ENCODE measurements at places on chromosomes 2 and 18.

- DNase-seq: no peak
These were observed 37.0 kb upstream of the CTDP1 start for GRCh38 chr18:79642626-79643025.

- no peak for DNase-seq
These were observed 197.5 kb downstream of the FAM210A start for GRCh38 chr18:13528739-13529392.

DNA sequence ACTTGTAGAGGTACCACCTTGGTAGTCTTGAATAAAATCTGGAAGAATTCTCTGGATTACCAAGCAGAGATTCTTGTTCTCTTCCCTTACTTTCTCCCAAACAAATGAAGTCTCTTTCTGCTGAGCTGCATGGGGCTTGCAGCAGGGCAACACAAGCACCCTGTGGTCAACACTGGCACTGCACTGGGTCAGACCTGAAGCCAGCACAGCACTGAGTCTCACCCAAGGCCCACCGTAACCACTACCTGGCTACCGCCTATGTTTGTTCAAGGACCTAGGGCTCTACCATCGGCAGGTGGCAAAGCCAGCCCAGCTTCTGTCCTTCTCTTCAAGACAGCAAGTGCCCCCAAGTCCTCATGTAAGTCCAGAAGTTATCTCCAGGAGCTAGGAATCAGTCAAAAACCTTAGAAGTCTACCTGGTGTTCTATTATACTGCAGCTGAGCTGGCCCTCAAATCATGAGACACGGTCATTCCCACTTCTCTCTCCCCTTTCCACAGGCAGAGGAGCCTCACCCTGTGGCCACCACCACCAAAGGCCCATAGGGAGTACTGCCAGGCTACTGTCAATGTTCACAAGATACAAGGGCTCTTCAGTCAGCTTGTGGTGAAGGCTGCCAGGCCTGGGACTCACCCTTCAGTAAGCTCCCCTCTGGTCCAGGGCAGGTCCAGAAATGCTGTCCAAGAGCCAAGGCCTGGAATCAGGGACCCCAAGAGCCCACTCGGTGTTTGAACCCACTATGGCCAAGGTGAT is 18.4 kb downstream of the VPS54 start:
- DNase-seq: no peak

DNA sequence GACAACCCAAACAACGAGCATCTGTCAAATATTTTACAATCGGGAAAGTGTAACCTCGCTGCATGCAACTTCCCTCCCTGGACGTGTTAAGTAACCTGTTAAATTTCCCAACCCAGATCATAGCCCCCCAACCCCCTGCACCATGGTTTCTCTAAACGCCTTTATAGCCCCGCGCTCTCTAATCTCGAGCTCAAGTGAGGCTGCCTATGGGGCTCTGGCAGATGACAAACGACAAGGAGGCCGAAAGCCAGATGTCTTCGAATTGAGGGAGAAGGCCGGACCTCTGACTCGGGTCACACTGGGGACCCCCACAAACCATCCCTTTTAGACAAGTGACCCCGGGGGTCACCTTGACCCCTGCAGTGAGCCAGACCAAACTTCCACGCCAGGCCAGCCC is 526 bp downstream of the COX7A2L start:
- no peak for DNase-seq

GRCh38 chr2:233816771-233817170 is 37.6 kb downstream of the HJURP start:
- DNase-seq: no peak

- DNase-seq: no peak
These were observed 828.2 kb downstream of the RNF144A start for GRCh38 chr2:7745369-7745768.

DNA sequence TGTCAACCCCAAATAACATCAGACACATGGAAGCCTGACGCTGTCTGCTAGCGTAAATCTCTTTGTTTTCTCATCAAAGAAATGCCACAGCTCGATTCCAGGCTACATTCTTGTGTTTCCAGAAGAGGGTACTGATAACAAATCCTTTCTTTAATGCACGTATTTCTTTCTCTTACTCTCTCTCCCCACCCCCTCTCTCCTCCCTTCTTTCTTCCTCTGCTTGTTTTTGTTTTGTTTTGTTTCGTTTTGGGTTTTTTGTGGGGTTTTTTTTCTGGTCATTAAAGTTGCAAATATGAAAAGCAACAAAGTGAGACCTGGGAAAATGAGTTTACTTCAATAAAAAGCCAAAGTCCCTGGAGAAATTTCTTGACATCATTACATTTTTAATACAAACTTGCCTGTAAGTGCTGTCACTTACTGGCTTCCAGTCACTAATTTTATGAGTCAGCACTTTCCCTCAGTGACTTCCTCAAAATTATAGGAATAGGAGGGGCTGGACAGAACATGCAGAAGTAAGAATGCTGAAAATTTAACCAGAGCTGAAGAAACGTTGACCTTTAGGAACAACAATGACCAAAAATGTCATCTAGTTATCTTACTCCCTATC is 106.7 kb upstream of the NABP1 start:
- no peak for DNase-seq

DNA sequence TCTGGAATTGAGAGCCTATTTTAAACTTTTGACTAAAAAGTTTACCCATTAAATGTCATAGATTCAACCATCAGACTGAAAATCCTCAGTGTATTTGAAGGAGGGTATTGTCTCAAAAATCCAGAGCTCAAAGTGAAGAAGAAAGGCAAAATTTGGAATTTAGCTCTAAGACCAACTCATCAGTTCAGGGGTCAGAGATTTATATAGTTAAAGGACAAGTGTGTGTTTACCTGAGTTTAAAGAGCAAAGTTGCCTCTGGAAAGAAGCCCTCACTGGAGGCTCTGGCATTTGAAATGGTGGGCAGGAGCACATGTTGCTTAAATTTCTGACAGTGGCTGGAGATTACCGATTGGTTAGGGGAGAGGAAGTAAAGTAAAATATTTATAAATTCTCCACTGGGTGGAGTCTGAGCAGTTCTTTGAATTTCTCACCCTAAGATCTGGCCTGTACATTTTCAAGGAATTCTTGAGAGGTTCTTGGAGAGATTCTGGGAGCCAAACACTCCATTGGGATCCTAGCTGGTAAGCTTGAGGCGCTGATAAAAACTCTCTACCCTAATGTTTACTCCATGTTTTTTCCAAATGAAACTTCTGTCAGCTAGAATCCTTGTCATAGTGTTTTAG is at the start of gene KYNU:
Gene KYNU, plus strand, starts transcription at position 449 of the 623 bp plus-strand sequence. CDS start 7,704 bp downstream, outside the sequence.
- no peak for DNase-seq

DNA sequence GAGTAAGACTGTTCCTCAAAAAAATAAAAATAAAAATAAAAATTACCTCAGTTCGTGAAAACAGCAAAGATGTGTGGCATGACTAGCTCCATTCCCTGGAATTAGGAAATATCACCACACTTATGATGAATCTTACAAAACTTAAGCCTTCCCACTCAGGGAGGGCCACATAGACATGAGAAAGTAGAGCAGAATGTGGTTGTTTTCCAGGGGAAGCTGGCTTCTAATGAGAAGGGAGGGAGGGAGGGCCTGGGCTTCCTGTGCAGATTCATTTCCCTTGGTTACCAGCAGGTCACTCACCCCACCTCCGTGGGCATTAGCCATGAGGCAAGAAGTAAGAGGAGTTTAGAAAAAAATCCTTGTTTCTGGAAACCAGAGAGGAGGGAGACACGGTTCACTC is 95.9 kb upstream of the RMDN2 start:
- no peak for DNase-seq

DNA sequence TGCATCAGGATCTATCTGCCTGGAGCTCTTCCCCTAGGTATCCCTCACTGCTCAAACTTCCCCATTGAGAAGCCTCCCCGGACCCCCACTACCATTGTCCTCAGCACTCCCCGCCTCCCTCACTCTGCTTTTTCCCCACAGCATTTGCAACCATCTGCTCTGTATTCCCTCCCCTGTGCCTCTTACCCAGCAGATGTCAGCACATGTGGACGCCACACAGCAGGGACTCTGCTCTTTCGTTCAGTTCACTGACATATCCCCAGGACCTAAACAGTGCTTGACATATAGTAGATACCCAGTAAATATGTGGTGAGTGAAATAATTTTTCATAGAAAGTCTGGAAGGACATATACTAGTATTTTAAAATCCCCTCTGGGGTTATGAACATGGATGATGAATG is 101.1 kb downstream of the TMEM247 start:
- no peak for DNase-seq

- no peak for DNase-seq
These were observed 449.1 kb downstream of the TNS1 start for GRCh38 chr2:217553679-217554078.

- DNase-seq: no peak
These were observed 337.4 kb downstream of the LPIN1 start for GRCh38 chr2:12083713-12084419.

- no peak for DNase-seq
These were observed 29.5 kb upstream of the CHMP1B start for GRCh38 chr18:11821643-11822237.

DNA sequence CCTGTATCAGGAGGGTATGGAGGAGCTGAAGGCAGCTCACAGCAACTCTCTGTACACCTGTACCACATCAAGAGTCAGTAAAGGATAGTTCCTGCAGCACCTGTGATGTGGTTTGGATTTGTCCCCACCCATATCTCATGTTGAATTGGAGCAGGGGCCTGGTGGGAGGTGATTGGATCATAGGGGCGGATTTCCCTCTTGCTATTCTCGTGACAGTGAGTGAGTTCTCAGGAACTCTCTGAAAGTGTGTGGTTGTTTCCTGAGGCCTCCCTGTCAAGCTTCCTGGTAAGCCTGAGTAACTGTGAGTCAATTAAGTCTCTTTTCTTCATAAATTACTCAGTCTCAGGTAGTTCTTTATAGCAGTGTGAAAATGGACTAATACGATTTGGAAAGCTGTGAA is 28.9 kb downstream of the OSBPL1A start:
- no peak for DNase-seq

GRCh38 chr18:25109484-25109883 is 242.5 kb downstream of the ZNF521 start:
- DNase-seq: no peak

GRCh38 chr2:236939721-236940231 is 145.9 kb upstream of the COPS8 start:
- DNase-seq: no peak

GRCh38 chr18:35953688-35954087 is 18.8 kb upstream of the RMP24 start:
- no peak for DNase-seq

DNA sequence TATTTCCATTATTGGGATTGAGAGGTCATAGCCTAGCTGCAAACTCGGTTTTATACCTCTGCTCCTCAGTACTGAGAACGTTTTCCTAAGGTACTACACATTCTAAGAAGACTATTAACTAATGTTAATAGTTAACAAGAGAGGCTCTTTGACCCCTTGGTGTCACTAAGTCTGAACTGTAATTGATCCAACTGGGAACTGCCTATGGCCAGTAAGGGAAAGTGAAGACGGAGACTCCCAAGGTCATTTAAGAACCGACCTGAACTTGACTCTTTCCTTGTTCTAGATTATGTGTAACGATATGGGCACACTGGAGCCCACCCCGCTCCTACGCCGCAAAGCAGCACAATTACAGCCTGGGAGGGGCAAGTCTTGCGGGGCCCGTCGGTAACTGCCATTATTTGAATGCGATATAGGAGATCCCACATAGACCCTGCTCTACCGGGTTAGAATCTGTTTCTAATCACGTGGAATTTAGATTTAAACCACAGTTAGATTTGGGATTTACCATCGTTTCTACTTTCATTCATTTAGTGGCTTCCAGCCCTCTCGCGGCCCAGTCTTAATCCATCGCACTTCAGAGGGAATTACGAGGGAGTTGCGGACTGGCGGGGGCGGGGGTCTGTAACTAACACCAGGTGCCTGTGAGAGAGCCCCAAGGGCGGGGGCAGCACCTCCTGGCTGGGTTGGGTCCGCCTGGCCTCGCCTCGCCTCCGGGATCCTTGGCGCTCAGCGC is 84.1 kb upstream of the EPB41L3 start:
- DNase-seq: no peak

DNA sequence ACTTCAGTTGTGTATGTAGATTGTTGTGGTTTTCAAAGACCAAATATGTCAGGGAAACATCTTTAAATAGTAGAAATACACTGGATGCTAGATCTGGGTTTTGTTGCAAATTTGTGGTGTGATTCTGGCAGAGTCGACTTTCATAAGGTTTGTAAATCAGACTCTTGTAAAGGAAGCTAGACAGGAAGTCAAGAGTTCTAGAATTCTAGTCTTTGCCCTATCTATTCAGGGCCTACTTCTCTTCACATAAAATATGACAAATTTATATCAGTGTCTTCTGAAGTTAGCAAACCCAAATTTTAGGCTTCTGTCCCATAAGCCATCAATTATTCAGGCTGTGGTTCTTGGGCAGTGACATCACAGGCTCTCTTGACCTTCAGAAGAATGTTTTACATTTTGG is 1579.2 kb upstream of the PIK3C3 start:
- no peak for DNase-seq

GRCh38 chr2:85893428-85894258 is 4.9 kb upstream of the ST3GAL5 start:
- DNase-seq: no peak

GRCh38 chr2:55838653-55839052 is 84.9 kb downstream of the EFEMP1 start:
- DNase-seq: no peak

GRCh38 chr2:36416370-36417165 is 61.0 kb downstream of the CRIM1 start:
- no peak for DNase-seq

DNA sequence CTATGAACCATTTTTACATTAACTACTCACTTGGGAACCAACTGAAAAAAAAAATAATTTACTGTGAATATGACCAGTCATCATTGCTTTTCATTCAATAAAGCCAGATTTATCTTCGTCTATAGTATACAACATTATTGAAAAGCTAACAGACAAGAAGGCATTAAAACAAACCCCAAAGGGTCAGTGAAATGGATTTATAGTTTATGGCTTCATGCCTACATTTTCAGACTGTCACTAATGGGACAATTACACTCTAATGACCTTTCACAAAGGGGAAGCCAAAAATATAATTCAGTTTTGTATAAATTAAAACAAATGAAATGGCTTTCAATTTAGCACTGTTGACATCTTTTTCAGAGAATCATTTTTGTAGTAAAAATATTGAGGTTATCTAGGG is 169.1 kb downstream of the DSEL start:
- no peak for DNase-seq

- DNase-seq: no peak
These were observed 1.5 kb upstream of the MTCL1 start for GRCh38 chr18:8703781-8704301.

- DNase-seq: peak; percentile 46
These were observed 40.6 kb upstream of the SNED1 start for GRCh38 chr2:240957656-240958365.

- DNase-seq: no peak
These were observed 29.8 kb upstream of the ACTG2 start for GRCh38 chr2:73862987-73863386.

Measured in ecto neural progenitor cell (in vitro differentiated cells).